ENCODE measurements at places on chromosomes 7 and 10.

DNA sequence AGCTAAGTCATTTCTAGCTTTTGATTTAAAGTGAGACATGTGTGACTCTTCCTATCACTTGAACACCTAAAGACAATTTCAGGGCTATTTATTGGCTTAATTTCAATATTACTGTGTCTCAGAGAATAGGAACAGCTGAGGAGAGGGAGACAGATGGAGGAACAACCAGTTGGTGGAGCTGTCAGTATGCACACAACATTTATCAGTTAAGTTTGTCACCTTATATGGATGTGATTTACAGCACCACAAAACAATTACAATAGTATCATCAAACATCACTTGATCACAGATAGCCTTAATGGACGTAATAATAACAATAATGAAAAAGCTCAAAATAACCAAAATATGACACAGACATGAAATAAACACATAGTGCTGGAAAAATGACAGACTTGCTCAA lies 129.6 kb downstream of the NPSR1 start:
- DNase-seq, result no peak

- DNase-seq, result no peak
Observed at GRCh38 chr7:43674559-43675436, 54.5 kb downstream of the COA1 start.

DNA sequence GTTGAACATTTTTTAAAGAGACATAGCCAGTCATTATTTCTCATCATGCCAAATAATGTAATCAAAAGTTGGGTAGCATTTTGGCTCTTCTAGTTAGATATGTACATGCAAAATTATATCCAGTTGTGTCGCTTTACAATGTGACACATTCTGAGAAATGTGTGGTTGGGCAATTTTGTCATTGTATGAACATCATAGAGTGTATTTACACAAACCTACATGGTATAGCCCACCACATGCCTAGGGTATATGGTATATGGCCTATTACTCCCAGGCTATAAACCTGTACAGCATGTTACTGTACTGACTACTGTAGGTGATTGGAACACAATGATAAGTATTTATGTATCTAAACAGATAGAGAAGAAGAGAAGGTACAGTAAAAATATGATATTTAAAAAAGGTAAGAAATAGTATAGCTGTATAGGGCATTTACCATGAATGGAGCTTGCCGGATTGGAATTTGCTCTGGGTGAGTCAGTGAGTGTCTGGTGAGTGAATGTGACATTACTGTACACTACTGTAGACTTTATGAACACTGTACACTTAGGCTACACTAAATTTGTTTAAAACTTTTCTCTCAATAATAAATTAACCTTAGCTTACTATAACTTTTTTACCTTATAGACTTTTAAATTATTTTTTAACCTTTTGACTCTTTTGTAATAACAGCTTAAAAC lies 16.5 kb downstream of the ZNF365 start:
- no peak for DNase-seq

GRCh38 chr10:79440281-79440680 lies 5.1 kb downstream of the ZCCHC24 start:
- no peak for DNase-seq

DNA sequence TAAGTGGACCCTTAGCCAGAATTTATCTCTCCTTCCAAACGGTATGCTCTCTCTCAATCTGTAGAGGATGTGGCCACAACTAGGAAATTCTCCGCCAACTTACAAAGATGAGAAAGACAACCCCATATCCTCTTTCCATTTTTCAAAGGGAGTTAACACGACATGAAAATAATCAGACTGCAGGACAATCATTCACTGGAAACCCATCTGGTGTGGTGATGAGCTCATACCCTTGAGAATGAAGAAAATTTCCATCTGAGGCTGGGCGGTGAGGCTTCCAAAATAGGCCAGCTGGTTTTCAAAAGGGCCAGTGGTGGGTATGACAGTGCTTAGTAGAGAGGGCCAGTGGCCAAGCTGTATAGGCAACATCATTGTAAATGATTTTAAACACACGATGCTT lies 369.6 kb downstream of the FRMD4A start:
- DNase-seq, result no peak

GRCh38 chr7:79227044-79227443 lies 226.4 kb downstream of the MAGI2 start:
- DNase-seq, result no peak

DNA sequence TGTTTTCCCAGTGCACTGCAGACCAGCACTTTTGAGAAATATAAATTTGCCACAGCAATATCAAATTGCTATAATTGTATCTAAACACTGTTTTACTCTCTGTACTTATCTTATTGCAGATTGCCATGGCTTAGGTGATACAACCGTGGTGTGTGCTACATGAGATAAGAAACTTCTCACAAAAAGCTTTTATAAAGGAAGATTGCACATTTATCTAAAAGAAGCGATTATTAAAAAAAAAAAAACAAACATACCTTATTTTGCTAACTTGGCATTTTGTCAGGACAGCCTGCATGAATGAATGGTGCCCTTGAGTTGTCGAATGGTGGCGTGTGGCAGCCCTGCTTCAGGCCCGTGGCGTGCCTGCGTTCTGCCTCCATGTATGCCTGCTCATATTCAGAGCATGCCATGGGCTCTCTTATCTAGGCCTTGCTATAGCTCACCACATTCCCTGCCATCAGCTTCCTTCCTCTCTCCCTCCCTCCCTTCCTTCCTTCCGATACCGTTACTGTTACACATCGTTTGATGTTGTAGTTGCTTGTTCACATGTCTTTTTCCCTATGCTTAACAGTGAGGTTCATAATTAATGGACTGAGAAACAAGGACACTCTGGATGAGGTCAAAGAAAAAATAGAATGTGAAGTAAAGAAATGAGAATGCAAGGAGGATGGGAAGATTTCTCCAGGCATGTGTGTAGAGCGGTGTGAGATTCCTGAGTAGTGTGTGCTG lies 34.9 kb downstream of the PRKAR2B start:
- DNase-seq, result no peak

DNA sequence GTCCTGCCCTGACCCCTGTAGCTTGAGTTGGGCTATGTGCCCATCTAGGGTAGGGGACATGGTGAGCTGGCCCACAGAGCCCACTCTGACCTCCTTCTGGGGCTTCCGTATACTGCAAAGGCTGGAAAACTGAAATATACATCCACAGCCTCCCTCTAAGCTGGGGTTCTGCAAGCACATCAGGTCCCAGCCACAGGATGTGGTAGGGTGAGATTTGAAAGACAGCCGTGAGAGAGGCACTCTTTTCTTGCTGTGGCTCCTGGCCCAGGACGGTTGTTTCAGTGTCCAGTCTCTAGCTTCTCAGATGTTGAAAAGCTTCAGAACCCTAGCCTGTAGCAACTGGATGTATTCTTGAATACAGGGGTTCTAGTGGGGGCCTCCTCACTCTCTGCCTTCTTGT lies 60.1 kb upstream of the ADRB1 start:
- DNase-seq, result no peak

GRCh38 chr7:143323653-143324052 lies 7.7 kb downstream of the CLCN1 start:
- no peak for DNase-seq

GRCh38 chr7:146115548-146115850 lies 1.1 kb upstream of the CNTNAP2 start:
- DNase-seq, result no peak

- DNase-seq, result no peak
Observed at GRCh38 chr7:148782757-148783456, 84.2 kb downstream of the CUL1 start.

DNA sequence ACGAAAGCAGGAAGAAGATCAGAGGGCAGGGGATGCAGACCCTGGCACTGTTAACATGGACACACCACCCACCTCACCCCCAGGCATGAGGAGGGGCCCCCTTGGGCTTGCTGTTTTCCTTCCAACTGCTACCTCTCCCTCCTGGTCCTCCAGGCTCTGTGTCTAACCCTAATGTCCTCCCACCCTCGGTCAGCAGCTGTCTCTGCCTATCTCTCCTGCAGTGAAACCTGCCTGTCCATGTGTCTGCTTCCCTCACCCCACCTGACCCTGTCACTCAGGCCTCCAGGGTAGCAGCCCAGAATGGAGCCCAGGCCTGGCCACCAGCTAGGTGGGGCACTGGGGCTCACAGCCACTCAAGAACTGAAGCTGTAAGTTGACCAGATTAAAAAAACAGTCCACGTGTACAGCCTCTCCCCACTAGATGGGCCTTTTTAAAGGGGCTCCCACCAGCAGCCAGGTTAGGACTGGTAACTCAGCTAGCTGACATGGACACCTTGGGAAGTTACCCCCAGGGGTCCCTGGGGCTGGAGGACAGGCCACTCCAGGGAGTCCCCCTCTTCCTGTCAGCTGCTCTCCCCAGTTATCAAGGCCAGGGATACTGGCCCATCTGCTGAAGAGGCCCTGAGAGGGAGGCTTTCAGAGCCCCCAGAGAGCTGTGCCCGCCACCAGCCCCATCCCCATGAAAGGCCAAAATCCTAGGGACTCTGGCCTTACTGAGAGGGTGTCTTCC lies 1.5 kb downstream of the SMARCD3 start:
- DNase-seq, result no peak

DNA sequence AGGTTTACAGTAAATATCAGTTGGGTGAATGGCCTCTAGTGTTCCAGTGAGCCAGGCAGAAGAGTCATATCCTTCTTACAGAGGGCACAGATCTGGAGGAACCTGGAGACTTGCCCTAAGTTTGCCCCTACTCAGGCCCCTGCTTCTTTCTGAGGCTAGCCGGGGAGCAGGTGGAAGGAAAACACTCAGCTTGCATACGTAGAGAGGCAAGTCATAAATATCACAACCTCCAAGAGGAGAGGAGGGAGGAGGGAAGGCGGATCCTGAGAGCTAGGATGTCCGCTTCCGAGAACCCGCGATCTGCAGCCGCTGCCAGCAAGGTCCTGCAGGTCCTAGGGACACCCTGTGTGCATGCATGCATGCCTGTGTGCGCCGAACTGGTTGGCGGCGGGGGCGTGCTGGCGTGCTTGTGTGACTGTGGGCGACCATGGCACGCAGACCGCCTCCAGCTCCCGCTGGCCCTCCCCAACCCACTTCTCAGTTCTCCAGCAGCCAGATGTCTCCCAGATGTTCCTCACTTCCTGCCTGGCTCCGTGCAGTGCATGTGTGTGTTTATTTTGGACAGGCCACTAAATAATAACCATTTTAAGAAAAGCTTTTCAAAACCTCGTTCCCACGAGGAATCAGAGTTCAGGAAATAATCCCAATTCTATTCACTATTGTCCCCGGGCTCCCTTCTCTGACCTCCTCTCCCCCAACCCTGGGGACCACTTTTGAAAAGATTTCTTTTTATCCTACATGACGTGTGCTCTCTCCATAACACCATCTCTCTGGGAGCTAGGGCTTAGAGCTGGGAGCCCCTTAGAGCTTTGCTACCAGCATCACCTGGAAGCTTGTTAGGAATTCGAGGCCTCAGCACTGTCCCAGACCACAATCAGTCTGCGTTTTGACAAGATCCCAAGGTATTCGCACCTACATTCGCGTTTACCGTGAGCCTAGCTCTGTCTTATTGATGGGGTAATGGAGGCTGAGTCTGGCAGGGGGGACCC lies 32.4 kb downstream of the UNC5B start:
- peak; percentile 89 for DNase-seq

DNA sequence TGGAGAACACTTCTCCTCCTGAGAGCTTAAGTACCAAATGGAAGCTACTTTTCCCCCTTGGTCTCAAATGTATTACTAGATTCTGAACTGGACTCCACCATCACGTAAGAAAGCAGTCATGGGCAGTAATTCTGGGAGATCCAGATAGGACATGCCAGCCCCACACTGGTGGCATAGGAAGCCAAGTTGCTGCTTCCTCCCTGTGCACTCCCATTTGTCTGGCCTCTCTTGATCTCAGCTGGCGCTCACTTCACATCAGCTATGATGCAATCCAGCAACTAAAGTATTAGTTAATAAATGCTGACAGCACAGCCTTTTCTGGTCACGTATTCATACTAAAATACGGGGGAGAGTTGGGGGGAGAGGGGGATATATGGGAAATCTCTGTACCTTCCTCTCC lies 3.4 kb upstream of the IL6 start:
- DNase-seq, result peak; percentile 61

- DNase-seq, result no peak
Observed at GRCh38 chr10:56606202-56606601, 245.1 kb upstream of the ZWINT start.

GRCh38 chr7:34036051-34036920 lies 130.9 kb downstream of the BMPER start:
- peak; percentile 70 for DNase-seq

DNA sequence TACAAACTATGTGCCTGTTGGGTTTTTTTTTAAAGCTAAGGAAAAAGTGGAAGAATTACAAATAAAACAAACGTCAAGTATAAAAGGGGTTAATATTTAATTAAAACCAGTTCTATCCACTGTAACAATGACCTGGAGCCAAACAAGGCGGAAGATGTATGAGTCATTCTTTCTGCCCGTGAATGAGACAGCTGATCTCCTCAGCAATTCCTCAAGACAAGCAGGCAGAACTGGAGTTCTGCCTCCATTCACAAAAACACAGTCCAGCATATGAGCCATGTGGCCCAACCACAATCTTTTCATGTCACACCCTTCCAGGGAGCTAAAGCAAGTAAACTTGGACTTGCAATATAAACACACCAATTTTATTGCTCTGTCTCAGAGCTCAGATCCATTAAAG lies 8.4 kb downstream of the ETV1 start:
- peak; percentile 74 for DNase-seq

DNA sequence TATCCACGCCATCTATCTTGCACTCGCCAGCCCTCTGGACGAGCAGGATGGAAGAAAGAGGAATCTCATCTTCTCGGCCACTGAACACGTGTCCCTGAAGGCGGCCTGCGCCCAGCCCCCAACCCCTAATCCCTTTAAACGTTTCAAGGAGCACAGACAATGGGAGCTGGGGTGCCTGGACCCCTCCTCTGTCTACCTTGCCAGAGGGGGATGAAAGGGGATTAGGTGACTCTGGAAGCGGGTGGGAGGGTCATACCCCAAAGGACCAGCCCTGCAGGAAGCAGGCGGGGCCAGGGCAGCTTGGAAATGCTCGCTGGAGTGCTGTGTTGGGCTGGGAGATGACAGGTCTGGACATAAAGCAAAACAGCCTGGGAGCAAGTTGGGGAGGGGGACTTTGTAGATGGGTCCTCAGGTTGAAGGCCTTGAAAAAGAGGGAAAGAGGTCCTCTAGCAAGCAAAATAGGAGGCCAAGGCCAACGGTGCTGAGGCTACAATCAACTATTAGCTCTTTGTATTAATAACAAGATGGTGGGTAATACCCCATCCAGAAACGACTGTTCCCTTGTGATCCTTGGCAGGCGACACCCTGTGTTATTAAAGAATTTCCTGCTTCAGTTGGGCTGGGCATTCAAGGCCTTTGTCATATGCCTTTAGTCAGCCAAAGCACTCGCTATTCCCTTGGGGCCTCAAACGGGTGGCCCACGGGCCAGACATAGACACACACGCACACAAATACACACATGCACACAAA lies 126.5 kb upstream of the UNC5B start:
- DNase-seq, result no peak
